BJ (cell line): ENCODE measurements at places on chromosomes 2 and 18.

DNA sequence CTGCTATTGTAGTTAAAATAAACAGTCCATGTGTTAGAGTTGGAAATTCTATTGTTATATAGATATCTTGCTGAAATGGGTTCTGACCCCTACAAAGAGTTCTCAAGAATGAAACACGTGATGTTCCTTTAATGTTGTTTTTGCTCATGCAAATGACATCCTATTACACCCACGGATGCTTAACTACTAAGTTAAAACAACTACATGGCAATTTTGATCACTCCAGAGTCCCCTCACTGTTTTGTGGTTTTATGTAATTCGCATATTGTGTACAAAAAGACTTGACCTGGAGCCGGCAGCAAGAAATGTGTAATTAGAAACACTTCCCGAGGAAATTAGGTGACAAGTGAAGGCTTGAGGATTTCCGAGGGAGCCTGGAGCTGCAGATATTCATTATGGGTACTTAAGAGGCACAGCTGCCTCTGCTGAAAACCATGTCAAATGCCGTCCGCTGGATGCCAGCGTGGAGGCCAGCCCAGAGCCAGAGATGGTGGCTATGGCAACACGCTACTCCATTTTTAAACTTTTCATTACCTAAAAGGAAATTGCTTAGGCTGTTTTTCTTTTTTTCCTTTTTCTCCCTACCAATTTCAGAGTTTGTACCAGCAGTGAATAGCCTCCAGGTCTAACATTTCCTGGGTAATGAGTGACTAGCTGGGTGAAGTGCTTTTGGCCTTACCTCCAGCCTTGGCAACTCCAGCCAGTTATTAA is 21.0 kb upstream of the CABLES1 start:
- DNase-seq = no peak

DNA sequence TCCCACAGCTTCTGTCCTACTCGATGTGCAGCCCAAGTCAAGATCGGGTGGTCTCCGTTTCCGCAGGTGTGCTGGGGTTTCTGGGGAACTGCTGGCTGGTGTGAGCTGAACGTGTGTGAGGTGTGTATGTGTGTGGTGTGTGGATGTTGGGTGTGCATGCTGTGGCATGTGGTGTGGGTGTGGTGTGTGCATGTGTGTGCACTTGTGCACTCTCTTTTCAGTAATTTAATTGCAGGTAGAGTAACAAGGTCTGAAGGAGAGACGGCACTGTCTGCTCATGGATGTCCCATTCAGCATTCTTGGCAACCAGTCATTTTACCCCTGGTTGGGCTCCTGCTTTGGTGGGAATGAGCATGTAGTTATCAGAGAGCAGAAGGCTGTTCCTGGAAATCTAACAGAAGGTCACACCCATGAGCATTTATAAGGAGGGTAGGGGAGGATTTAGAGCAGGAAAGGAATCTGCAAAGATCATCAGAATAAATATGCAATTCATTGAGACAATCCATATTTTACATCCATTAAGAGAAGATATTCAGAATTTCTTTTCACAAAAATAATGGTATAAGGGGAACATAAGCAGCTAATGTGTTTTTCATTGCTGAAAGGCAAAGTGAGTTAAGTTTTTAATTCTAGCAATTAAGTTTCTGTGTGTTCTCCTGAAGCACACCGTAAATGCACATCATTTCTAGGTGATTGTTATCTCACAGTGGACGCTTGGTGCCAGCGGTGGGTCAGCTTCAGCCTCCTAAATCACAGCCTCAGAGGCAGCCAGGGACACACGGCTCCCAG is 60.7 kb downstream of the ADI1 start:
- DNase-seq = no peak

GRCh38 chr2:40458271-40458794 is 6.4 kb upstream of the SLC8A1 start:
- no peak for DNase-seq

DNA sequence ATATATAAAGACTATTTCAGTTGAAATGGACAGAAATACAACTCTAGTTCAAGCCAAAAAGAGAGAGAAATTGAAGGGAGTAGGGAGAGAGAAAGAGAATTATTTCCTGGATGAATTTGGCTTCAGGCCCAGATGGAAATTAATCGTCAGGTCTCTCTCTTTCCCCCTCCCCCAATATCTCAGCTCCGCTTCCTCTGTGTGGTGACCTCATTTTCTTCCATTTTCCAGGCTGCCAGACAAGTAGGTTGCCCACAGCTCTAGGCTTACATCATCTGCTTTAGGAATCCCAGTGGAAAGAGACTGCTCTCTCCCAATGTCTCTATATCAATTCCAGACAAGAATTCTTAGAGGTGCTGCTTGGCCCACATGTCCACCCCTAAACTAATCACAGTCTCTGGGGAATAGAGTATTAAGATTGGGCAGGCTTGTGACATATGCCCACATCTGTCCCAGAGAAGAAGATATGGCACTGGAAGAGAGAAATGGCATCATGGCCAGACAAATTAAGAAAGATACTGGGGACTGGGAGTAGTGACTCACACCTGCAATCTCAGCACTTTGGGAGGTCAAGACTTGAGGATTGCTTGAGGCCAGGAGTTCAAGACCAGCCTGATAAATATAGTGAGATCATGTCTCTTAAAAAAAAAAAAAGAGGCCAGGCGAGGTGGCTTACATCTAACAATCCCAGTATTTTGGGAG is 37.2 kb upstream of the CFAP36 start:
- DNase-seq = no peak
